Stimulated activated CD8-positive, alpha-beta memory T cell treated with anti-CD3 and anti-CD28 coated beads, Interleukin-4, amount 100 ng/mL, for 4 hours (primary cell): ENCODE measurements at places on chromosomes 16 and 17.

- no peak for DNase-seq
These were observed 50.3 kb downstream of the C16orf95 start for GRCh38 chr16:87266846-87267245.

DNA sequence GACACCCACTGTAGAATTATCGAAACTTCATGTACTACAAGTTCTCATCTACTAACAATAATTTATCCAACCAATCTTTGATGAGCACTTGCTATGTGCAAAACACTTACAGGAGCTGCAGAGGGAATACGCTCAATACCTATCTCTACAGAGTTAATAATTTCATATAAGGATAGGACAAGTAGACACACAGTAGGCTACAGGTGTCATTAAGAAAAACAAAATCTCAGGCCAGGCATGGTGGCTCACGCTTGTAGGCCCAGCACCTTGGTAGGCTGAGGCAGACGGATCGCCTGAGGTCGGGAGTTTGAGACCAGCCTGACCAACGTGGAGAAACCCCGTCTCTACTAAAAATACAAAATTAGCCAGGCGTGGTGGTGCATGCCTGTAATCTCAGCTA, 91.3 kb upstream of the PLEKHM1 start:
- no peak for DNase-seq

GRCh38 chr16:12575288-12575687, 228.4 kb downstream of the CPPED1 start:
- DNase-seq = no peak

GRCh38 chr16:57084257-57084770, 8.1 kb upstream of the CPNE2 start:
- DNase-seq = peak; percentile 40

DNA sequence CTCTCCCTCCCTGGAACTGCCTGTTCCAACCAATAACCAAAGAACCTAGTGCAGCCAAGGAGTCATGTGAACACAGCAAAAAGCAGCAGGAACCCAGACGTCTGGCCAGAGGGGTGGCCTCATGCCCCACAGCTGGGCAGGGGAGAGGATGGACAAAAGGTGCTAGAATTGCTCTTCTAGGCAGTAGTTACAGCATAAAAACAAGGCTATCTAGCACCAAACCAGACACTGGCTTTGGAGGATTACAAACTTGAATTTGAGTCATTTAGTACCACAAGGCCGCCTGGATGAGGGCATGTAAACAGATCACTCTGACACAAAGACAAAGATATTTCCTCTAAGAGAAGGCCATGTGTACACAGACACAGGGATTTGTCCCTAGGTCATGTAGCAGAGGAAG, 423.3 kb upstream of the MAF start:
- no peak for DNase-seq

GRCh38 chr17:2478458-2478857, 33.2 kb downstream of the METTL16 start:
- DNase-seq = no peak

DNA sequence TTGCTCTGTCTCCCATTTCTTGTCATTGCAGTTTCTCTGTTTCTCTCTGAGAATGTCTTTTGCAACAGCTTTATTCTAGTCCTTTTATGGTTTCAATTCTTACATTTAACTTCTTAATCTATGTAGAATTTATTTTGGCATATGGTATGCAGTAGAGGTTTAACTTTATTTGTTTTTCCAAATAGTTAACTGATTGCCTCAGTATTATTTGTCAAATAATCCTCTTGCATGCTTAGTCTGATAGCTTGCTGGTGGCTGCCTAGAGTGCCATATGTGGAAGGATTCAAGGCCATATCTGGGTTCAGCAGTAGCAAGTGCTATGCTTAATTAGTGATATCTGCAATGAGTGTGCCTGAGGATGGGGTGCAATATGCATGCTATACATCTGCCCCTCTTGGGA, 6.9 kb downstream of the SNTB2 start:
- no peak for DNase-seq

DNA sequence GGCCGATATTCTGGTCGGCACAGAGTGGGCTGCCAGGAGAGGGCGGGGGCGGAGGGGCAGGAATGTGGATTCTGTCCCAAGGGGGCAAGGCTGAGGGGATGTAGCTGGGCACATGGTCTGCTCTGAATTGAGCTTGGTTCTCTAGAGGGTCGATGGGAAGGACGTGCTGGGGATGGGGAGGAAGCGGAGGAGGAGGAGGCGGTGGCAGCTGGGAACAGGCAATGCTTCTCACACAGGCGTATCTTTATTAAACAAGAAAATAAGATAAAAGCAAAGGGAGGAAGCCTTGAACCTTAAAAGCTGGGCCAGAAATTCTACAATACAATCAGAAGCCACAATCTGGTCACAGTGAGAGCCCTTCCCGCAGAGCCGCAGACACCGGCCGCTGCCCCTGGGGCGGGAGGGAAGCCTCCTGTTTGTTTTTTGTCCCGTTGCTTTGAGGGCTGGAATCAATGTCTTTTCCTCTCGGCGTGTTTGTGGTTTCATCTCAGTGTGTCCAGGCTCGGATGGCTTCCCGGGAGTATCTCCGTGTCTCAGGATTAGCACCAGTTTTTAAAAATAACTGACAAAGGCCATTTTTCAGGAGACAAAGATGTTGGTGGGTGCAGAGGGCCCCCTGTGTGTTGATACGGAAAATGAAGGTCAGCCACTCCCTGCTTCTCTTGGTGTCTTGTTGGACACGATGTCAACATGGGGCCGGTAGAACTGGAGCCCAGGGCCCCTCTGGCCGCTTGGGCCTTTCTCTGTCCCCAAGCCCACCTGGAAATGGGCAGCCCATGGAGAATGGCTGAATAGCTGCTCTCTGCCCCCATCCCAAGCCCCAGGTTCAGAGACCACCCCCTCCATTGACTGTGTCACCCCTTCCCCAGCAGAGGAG, 12.3 kb upstream of the SLC7A5 start:
- DNase-seq = no peak

GRCh38 chr17:77204536-77204935, 63.8 kb downstream of the SEC14L1 start:
- DNase-seq = no peak

DNA sequence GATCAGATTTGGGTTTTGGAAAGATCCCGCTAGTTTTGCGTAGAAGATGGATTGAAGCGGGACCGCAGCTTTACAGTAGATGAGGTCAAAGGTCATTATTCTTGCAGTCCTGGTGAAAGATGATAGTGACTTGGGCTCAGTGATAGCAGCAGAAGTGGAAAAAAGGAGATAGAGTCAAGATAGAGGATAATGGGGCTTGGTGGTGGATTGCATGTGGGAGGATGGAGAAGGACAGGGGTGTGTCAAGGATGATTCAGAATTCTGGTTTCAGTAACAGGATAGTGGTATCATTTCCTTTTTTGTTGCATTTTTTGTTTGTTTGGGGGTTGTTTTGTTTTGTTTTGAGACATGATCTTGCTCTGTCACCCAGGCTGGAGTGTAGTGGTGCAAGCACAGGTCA, 28.7 kb downstream of the CHD9NB start:
- no peak for DNase-seq

DNA sequence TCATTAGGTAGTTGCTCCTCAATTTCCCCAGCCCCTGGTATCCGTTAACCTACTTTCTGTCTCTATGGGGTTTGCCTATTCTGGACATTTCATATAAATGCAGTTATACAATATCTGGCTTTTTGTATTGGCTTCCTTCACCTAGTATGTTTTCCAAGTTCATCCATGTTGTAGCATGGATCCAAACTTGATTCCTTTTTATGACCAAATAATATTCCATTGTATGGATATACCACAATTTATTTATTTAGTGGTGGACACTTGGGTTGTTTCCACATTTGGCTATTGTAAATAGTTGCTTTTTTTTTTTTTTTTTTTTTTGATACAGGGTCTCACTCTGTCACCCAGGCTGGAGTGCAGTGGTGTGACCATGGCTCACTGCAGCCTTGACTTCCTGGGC, 15.9 kb downstream of the EPN2 start:
- DNase-seq = no peak

DNA sequence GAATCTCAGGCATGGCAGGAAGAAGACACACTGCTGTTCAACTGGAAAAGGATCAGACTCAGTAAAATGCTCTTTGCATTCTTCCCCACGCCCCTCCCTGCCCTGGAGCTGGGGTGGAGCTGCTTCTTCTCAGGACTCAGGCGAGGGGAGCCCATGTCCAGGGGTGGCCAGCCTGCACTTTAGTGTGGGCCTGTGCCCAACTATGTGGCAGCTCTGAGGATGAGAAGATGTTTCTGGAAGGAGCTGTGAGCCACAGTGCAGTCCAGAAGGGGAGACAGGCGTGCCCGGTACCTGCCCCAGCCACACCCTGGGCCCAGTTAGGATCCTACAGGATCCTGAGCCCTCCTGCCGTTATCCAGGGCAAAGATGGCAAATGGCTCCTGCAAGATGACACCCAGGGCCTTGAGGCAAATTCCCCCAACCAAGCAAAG, 120.3 kb downstream of the ANKRD11 start:
- no peak for DNase-seq

DNA sequence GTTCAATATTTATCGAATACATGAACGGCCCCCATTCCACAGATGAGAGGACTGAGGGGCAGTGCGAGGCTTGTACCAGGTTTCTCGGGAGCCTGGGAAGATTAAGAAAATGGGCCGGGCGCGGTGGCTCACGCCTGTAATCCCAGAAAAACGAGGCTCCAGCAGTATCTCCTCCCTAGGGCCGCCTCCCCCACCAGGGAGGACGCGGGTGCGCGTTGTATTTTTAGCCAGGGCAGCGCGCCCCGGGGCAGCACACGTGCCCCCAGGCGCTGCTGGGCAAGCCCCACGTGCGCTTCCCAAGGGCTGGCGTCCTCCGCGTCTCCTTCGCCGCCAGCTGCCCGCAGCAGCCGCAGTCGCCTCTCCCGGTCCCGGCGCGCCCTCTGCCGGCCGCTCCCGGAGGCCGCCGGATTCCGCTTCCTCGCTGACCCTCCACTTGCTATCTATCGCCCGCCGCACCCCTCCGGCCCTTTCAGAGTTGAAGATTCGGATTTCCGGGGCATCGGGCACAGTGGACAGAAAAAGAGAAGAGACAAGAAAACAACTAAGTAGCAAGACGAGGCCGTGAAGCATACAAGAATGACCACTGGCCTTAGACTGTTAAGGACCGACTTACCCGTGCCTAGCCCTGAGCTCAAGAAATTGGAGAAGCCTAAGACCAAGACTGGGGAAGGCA, 1.9 kb upstream of the YBX2 start:
- DNase-seq = no peak

DNA sequence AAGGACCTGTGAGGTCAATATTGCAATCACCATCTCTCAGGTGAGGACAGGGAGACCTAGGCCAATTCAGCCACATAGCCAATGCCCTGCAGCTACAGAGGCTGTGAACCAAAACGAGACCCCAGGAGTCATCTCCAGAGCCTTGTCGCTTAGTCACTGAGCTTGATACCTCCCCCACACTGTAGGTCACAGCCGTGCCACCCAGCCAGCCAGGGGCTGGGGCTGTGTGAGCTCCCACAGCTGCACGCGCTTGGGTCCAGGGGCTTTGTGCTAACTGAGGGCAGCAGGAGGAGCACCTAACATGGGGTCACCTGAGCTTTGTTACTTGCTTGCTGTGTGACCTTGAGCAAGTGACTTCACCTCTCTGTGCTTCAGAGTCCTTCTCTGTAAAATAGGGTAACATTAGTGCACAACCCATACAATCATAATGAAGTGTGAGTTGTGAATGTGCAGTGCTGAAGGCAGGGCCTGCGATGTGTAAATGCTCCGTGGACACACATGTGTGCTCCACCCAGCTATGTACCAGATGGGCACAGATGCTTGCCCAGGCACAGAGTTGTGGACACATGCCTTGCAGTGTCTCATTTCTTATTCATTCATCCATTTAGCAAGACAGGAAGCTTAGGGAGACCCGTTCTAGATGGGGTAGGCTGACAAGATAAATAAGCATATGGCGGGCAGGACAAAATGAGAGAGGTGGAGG, 25.9 kb downstream of the SBK1 start:
- DNase-seq = no peak

DNA sequence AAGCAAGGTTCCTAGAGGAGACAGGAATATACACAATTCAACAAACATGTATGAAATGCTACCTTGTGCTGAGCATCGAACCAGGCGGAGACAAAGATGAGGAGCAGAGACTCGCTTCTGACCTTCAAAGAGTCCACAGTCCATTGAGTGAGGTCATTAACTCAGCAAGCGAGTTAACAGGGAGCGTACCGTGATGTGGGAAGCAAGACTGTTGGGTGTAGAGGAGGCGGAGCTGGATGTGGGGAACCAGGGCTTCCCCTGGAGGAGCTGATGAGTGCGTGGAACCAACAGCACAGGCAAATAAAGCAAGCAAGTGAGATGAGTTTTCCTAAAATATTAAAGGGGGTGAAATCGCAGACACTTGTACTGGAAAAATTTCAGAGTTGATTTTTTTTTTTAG, 65.0 kb downstream of the NXN start:
- DNase-seq = no peak

DNA sequence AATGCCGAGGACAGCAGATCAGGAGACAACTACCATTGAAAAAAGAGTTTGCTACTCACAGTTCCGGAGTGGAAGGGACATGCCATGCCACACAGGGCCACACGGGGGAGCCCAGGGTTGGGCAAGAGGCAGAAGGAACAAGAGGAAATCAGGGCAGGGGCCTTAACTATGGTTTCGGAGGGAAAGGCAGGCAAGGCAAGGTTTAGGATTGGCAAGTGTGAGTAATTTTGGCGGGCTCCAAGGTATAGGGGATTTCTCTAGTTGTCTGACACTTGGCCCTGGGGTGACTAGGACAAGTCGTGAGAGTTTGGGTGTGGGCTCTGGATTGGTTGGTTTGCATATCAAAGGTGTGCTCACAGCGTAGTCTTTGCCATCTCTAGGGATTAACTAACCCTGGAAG, 27.0 kb upstream of the NTN1 start:
- peak; percentile 46 for DNase-seq

DNA sequence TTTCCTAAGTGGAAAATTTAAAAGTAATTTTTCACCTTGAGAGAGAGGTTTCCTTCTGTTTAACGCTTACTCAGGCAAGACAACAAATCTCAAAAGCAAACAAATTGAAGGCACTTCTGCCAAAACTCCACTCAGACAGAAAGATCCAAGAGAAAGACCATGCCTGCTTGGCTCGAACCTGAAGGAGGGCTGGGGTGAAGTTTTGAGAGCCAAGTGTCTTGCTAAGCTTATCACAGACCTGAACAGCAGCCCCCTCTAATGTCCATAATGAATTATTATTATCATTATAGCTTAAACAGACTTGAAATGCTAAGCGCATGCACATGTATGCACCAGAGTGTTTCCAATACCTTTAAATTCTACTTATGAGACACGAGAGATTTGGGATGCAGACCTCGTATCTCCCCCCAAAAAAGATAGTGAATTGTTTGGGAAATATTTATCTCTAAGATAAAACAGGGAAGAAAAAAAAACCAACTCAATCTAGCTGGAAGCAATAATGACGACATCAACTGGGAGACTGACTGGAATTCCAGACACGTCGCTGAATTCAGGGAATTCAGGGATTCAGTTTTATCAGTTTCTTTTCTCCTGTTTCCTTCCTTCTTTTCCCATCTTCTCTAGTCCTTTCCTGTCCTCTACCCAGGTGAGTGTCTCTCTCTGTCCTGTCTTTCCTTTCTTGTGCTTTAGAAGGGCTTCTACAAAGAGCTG, 473.2 kb downstream of the RBFOX1 start:
- DNase-seq = no peak
